ENCODE measurements at places on chromosomes 6 and 20. TPM values are rescaled to one million over a fixed set of nuclear protein-coding genes. Genes with fewer than 3 reads are reported as not detected.

TRIM40 gene
- total RNA-seq: not detected

CASS4 gene
- total RNA-seq: 5.0 TPM

PPP1R14C gene
- 0.17 TPM for total RNA-seq

CAP2 gene
- total RNA-seq: 0.86 TPM

LPA gene
- total RNA-seq: not detected

HLA-DQA2 gene
- not detected for total RNA-seq

All from bronchial smooth muscle cell (primary cell).